Midbrain (tissue), 1 donor: ENCODE measurements at places on chromosomes 16 and 17.
A peak's percentile ranks its signal among the peaks of the same experiment; 100 is the strongest.

- DNase-seq = no peak
Observed at GRCh38 chr17:66633317-66633965, 201.5 kb upstream of the CACNG5 start.

DNA sequence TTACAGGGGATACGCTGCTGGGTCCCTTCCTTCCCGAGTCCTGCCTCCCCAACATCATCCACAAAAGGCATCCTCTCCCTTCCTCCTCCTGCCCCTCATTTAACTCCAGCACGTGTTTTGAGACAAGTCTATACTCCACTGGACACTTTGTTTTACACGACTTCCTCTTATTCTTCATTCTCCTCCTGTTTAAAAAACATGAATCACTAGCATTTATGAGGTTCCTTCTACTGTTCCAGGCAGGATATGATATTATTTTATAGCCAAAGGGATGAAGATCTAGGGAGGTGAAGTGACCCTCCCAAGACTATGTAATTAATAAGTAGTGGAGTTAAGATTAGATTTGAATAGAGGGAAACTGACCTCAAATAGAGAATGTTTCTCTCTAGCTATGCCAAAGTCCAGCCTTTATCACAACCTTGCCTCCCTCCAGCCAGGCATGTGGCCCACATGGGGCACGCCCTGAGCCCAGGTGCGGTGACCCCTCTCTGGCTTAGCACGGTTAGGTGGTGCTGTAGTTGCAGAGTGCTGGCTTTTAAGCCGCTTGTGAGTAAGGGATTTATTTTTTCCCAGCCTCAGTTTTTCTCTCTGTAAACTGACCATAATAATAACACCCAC, 1.3 kb upstream of the HSD17B2 start:
- DNase-seq = no peak

- no peak for DNase-seq
Observed at GRCh38 chr16:81700071-81700779, 78.9 kb upstream of the PLCG2 start.

GRCh38 chr16:66256919-66257318, 109.6 kb upstream of the CDH5 start:
- no peak for DNase-seq

DNA sequence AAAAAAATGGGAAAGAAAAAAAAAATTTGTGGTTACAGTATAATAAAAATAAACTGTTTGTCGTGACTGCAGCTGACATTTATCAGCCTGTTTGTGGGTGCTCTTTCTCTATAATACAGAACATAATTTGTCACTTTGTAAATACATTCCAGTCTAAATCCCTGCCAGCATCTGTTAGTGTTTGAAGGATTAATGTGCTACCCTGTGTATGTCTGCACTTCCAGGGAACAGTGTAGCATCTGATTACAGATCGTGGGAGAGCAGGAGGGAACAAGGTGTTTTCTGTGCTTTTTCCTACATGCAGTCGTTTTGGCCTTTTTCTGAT, 265.1 kb downstream of the WWOX start:
- DNase-seq = no peak

DNA sequence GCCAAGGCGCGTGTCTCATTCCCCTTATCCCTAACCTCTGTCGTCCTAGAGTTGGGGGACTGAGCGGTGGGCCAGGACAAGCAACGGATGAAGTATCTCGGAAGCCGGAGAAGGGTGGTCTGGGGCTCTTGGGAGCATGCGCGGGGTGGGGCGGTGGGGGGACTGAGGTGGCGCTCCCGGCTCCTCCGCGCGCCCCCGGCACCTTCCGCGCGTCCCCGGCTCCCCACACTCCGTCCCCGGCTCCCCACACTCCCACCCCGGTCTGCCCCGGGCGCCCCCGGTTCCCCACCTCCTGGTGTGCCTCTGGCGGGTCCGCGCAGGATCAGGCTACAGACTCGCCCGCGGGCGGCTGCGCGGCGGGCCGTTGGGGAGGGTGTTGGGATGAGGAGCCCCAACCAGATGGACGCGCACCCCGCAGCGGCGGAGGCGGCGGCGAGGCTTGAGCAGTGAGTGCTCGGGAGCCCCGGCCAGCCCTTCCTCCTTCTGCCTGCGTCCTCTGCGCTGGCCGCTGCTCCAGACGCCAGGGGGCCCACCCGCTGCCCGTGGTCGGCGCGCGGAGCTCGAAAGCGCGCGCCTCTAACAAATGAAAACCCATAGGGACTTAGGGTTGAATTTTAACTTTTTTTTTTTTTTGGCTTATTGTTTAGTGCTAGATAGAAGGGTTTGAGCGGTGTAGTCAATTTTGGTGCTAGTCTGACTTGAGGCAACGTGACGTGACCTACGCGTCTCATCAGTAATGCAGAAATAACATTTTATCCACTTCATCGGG, 5.6 kb upstream of the CRYM start:
- no peak for DNase-seq

DNA sequence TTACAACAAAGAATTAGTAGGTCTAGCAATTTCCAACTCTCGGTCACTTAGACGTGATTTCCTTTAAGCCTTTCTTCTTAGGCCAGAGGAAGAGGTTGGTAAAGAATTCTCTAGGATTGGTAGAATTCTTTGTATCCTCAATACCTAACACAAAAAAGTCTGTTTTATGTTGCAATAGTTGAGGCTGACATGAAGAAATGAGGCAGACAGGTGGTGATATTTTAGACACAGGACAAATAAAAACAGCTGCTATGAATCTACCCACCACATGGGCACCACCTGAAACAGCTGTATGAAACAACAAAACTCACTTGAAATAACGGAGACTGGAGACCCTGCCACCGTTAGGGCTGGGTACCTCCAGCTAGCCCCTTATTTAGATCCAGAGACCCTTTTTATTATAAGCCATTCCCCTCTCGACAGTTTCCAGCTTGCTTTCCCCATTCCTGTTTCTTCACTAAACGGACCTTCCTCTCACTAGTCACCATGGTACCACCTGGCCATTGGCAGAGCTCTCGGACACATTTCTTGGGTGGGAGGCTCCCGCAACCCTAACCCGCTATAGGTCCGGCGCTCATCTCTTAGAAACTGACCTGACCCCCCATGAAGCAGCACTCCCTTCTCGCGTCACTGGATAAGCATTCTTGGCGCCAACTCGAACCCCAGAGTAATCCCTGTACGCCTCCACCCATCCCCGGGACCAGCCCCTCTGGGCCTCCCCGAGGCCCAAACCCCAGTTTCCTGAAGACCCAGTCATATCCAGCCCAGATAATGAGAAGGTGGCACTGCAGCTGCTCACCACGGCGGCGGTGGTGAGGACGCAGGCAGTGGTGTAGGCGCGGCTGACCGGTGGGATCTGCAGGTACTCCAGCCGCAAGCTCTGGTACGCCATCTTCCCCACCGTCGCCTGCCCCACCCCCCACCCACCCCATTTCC, at the start of gene DERL2:
Gene DERL2 (minus strand): TSS at position 909 of the 936 bp plus-strand sequence. CDS start 17 bp downstream, at position 892.
- DNase-seq = no peak

- no peak for DNase-seq
Observed at GRCh38 chr17:77253611-77254051, 112.9 kb downstream of the SEC14L1 start.

DNA sequence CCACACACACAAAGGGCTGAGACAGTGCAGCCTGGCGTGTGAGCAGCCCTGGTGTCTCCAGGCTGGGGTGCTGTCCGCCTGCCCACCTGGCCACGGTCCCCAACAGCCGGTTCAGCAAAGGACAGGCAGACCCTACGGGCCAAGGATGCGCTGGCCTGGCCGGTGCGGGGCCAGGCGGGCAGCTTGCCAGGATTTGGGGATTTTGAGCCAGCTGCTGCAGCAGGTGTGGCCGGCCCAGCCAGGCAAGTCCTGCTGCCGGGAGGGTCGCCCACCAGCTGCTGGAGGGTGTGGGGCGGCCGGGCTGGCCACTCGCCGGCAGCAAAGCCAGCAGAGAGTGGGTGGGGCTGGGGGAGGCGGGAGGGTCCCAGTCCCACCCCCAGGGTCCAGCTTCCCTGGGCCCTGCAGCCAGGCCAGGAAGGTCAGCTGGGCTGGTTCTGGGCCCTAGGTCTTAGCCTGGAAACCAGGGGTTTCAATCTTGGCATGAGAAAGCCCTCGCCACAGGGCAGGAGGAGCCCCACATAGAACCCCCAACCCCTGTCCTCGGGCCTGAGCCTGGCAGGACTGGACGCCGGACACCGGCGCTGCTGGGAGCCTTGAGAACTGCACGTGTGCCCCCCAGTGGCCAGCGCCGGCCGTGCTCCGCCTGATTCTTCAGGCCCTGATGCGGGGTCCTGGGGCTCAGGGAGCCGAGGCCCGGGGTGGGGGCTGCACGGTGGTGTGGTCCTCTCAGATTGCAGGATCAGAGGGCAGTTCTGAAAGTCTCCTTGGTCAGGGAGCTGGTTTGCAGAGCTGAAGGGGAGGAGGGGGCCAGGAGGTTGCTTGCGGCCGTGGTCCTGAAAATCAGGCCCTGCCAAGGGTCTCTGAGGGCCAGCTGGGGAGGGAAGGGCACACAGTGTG, 17.6 kb upstream of the SSTR5 start:
- peak; percentile 69 for DNase-seq

- no peak for DNase-seq
Observed at GRCh38 chr16:65884018-65884417, 482.5 kb upstream of the CDH5 start.

DNA sequence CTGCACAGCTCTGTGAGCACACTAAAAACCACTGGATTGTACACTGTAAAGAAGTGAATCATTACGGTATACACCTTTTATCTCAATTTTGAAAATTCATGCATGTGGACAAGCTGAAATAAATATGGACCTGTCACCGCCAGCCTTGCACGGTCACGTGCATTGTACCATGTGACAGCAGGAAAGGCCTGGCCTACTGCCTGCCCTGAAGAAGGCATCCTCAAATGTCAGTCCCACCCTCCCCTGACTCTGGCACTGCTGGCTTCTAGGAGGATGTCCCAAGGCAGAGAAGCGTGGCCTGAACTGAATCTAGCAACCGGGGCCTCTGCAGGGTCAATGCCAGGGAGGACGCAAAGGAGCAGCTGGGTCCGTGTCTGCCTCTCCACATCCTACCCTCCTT, 34.6 kb downstream of the SLC38A8 start:
- no peak for DNase-seq

DNA sequence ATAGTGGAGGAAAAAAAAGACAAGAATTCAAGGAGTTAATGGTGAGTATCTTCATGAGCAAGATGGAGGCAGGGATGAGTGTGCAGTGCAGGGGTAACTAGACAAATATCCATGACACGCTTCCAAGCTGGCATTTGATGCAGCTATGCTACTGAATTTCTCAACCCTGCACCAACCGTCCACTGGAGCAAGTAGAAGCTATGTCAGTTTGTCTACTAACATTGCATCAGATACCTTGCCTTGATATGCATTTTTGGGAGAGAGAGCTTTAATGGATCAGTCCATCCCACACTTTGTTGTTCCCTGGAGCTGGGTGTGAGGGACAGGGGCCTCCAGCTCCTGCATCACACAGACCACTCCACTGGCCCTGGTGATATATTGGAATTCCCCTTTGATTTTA, 16.4 kb downstream of the CCL11 start:
- no peak for DNase-seq

- no peak for DNase-seq
Observed at GRCh38 chr17:67245694-67246402, 852 bp upstream of the HELZ start.

GRCh38 chr17:67168496-67168895, 76.5 kb downstream of the HELZ start:
- no peak for DNase-seq

- peak; percentile 50 for DNase-seq
Observed at GRCh38 chr17:82230609-82231311, 1.9 kb downstream of the SLC16A3 start.
